Memory B cell (primary cell): ENCODE measurements at places on chromosomes 12 and 14.

- no peak for DNase-seq
Measured at GRCh38 chr14:51869411-51870100, 9.1 kb downstream of the GNG2 start.

DNA sequence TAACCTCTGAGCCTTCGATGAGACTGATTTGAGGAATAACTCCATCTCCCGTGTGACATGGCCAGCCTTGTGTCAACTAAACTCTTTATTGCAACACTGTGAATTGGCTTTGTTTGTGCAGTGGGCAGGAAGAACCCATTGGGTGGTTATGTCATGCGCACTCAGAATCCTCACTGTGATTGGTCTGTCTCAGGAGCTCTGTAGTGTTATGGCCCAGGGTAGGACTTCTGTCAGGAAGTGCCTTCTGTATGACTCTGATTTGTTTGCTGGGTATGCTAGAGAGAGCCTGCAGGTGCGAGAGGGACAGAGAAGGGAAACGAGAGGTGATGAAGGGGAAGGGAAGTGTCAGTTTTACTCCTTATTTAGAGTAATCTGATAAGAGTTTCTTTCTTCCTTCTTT, 71.5 kb upstream of the DCD start:
- DNase-seq = no peak

DNA sequence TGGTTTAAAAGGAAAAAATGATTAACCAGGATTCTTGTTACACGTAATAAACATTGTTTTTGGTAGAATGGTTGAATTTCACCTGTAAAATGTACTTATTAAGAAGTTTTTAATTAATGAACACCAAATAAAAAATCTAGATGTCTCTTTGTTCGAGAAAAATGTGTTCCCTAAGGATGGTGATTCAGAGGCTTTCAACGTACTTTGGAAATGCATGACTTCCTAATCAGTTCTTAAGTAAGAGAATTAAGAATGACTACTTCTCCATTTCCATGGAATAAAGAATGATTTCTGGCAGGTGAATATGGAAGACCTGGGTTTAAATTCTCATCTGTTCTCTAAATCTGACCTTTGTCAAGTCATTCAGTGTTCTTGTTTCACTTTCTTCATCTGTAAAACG, 428.6 kb downstream of the KCNH5 start:
- DNase-seq = no peak

DNA sequence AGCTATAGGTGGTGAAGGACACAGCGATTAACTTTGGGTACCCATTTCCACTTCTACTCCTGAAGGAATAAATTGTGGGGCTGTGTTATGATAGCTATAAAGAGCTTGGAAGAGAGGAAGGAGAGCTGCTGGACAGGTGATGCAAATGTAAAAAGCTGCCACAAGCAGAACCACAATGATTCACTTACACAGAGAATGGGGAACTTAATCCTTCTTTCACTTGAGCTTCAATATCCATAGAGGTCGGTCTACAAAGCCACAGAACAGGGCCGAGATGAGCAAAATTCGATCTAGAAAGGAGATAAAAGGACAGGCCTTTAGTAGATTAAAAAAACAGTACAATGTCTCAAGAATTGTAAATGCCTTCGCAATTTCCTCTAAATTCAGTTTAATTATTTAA, 831.1 kb downstream of the LRFN5 start:
- DNase-seq = no peak

DNA sequence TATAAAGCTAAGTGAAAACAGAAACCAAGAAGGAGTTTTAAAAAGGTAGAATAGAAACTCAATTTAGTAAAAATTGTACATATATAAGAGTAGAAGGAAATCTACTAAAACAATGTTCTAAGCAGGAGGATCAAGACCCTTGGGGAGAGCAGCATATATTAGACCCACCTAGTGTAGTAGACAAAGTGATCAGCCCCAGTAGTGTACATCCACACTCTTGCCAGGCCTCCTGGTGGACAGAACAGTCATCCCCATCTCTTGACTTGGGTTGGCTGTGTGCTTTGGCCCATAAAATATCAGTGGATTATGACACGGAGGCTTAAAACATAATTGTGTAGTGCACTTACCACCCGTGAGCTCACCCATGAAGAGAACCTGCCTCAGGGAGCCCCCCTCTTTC, 10.9 kb upstream of the OTUB2 start:
- no peak for DNase-seq

DNA sequence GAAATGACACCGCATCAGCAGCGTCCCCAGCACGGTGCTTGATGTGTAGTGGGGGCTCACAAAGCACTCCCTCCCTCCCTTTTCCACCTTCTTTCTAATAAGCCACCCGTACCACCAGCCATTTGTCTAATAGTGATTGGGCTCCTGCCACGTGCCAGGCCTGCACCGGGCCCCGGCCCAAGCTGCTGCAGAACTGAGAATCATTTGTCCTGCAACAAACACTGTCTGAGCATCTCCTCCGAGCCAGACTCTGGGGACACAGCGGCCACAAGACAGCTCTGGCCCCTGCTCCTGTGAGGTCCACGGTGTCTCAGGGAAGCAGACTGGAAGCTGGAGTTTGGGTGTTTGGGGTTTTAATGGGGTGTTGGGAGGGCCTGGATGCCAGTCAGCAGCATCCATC, 43.9 kb downstream of the MVK start:
- no peak for DNase-seq

DNA sequence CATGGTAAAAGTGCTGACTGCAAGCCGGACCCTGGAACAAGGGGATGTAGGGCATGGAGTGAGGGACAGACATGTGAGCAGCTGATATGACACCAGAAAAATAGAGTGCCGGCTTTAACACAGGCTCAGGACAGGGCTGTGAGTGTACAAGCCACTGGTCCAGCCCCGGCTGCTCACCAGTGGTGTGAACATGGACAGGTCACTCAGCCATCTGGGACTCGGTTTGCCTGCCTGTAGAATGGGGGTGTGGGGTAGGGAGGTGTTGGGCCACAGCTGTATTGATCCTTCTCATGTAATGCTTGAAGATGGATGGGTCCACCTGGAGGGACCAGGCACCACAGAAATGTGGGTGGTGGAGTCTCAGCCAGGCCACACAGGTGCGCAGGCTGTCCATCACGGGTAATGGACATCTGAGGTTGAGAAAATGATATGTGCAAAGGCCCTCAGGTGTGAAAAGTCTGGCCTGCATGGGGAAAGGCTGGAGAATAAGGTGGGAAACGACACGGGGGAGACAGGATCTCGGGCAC, 10.6 kb upstream of the KRT74 start:
- no peak for DNase-seq

DNA sequence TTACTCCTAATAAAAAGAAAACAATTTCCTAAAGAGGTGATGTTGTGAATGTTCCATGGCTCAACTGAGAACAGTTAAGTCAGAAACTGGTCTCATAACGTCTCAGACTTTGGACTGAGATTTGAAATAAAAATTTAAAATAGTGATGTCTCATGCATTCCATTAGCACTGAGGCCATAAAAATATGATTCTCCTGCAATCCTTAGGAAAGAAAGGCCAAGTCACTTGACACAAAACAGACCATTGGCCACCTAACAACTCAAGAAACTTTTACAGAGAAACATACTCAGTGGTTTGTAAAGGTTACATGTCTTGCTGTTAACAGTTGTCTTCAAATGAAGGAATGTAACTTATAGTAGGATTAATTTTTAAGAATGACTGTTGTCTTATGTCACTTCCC, 58.1 kb downstream of the STAB2 start:
- DNase-seq = no peak
